Stimulated activated CD8-positive, alpha-beta memory T cell treated with anti-CD3 and anti-CD28 coated beads, Interleukin-7, amount 100 ng/mL, for 1 hour (primary cell): ENCODE measurements at places on chromosomes 6 and 20.

DNA sequence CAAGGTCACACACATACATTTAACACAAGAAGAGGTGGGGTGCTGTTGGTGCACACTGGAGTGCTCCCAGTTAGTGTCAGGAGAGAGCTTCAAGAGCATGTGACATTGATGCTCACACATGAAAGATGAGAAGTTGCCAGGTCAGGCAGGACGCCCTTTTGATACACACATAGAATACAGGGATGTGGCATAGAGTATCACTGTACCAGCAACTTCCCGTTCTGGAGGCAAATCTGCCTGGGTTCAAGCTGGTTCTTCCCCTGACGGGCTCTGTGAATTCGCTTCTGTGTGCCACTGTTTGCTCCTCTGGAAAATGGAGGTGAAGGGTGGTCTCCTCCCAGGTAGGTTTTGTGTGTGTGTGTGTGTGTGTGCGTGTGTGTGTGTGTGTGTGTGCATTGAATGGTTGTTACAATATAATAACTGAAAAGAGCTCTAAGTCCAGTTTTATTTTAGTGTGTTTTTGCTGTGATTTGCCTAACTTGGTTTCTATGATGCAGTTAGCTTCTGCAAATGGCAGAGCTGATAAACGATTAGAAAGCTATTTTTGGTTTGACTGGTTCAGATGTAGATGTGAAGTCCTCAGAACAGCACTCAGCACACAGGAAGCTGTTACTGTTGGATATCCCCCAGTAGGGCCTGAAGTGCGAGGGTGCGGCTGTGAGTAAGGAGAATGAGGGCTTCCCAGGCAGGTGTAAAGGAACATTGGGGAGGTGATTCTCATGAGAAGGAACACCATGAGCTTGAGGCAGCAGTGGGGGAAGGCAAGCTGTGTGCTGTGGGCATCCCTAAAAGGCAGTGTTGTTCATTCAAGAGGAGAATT is 53.4 kb downstream of the HIVEP1 start:
- DNase-seq: no peak

DNA sequence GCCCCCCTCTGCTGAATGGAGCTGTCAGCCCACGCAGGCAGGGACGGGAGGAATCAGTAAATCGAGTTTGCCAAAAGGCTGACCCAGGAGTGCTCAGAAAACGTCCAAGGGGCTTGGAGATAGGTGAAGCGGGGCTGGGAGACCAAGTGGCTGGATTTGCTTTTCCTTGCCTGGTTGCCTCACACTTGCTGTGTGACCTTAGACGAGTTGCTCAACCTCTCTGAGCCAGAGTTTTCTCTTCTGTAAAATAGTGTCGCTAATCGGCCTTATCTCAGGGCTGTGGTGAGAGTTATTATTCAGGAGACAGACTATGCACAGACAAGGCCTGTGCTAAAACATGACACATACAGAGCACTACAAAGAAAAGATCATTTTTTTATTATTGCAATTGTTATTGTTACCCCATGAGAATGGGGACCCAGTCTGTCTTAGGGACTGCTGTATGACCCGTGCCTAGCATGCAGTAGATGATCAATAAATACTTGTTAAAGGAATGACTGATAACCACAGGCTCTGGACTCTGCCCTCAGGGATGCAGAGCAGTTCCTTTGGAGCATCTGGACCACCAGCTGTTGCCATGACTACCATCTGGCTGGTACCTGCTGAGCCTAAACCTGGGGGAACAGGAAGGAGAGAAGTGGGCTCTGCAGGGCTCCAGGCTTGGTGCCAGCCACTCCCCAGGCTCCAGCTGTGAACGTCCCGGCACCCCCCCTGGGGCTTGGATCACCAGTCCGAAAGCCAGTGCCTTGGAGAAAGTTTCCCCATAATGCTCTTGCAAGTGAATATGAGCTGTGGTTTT is 901 bp downstream of the KCNK15 start:
- DNase-seq: no peak

GRCh38 chr6:168052291-168052891 is 26.6 kb downstream of the FRMD1 start:
- DNase-seq: no peak

DNA sequence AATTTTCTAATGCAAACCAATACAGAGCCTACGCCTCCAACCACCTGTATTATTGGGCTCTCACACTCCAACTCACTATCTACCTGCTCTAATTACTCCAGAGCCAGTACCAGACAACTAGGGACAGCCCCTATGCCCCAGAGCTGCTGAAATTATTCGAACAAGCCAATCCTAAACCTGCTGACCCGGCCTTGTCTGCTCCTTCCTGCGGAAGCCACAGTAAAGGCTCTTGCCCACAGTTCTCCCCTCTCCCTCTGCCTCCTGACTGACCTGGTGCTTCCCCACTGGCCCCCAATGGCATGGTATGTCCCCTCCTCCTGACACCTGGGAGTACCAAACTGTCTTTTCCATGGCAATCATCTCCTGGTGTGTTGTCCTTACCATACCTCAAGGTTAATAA is 4.1 kb upstream of the TOX2 start:
- no peak for DNase-seq

DNA sequence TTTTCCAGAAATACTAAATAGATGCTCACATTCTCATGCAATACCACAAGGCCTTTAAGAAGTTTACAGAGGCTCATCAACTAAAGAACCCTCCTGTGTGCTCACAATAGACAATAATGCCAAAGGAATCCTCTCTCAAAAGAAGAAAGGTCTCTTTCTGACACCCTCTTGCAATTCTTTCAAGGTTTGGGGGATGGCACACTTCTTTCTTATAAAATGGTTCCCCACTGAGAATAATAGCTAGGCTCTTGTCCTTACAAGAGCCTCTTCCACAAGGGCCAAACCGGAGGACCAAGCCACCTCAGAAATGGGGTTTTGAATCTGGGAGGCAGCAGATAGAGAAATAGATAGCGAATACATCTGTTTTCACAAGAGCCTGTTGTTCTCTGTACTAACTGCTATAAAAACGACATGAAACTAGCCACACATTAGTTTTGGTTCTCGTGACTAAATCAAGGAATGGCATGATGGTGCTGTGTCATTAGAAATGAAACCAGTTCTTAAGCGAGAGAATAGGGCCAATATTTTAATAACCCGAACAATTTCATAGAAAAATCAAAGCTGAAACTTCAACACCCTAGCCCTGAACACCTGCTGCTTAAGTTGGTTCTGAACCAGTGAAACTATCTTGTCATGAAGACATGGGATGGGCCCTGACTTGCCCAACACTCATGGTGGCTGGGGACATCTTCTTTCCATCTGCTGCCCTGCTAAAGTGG is 81.1 kb downstream of the PRDM1 start:
- DNase-seq: no peak

GRCh38 chr20:63658749-63659187 is 656 bp downstream of the RTEL1 start:
- no peak for DNase-seq

- DNase-seq: no peak
Measured at GRCh38 chr6:149888659-149889058, 9.3 kb downstream of the RAET1E start.

GRCh38 chr6:130775411-130776012 is 51.7 kb upstream of the SMLR1 start:
- DNase-seq: no peak

GRCh38 chr6:81694207-81694606 is 58.3 kb downstream of the TENT5A start:
- DNase-seq: no peak
